NCI-H345 (cell line): ENCODE measurements at places on chromosomes 4 and X.

GRCh38 chrX:21374994-21375707, 933 bp downstream of the CNKSR2 start:
- no peak for DNase-seq

DNA sequence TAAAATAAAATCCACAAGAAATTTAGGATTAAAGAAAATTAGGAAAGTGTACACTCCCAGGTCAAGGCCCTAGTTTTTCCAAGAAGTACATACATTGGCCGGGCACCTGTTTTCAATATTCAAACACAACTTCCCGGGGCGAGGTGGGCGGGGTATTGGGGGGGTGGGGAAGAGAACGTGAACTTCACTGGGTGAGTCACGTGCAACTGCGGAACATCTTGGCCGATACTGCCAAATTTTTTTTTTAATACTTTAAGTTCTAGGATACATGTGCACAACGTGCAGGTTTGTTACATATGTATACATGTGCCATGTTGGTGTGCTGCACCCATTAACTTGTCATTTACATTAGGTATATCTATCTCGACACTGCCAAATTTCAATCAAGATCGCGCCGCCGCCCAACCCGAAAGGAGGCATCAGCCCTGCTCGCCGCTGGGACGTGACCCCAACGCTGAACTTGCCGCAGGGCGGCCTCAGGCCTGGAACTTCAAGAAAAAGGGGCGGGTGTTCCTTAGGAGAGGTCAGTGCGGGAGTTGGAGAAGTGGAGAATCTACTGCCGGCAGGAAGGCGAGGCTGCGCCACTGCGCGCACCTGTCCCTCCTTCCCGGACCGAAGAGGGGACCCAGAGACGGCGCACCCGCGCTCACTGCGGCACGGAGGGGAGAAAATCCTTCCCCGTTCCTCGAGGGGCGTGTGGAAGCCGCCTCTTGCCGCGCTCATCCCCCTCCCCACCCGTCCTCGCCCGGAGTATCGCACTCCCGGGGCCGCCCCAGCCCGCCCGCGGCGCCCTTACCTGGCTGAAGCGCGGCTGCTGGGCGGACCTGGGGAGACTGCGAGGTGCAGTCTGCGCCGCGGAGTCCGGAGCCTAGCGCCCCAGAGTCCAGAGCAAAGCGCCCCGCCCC, at the start of gene TEC:
Gene TEC (minus strand): TSS at position 883 of the 905 bp plus-strand sequence. CDS start 41,224 bp downstream, outside the sequence.
- DNase-seq, result no peak

GRCh38 chr4:33924811-33925210, 2319.5 kb downstream of the ARAP2 start:
- DNase-seq, result no peak

DNA sequence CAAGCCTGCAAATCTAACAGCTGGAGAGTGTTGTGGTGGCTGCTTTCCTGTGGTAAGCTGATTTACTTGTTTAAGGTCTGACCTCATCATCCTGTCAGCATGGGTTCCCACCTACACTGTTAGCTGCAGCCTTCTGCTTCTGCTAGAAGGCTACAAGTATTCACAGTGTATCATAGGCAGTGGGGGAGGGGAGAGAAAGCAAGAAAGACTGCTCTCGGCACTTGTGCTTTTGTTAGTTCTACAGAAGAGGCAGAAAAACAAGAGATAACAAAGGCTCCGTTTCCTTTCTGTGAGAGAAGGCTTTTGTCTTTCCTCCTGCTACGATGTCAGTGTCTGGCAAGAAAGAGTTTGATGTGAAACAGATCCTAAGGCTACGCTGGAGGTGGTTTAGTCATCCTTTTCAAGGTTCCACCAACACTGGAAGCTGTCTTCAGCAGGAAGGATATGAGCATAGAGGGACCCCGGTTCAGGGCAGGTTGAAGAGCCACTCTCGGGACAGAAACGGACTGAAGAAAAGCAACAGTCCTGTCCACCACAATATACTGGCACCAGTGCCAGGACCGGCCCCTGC, at the start of gene KLHL4:
Gene KLHL4 (plus strand): TSS at position 232 of the 571 bp plus-strand sequence. CDS start 92 bp downstream, at position 324.
- no peak for DNase-seq

DNA sequence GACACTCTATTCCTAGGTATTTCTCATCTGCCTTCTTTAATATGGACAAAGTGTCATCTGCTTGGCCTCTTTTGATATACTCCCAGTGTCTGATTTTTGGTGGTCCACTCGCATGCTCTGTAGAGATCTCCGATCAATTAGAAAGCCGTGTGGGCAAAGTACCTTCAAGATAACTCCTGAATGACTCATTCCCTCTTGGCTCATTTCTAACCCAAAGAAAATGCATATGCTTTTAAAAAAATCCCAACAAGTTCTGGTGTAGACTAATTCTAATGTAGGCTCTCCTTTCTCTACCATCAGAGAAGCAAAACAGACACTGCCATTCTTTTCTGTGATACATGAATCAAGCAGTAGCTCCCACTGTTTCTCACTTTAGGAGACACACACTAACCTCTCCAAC, 714.9 kb upstream of the ADGRL3 start:
- no peak for DNase-seq

- DNase-seq, result no peak
Measured at GRCh38 chrX:15269618-15270521, at the start of gene ASB9. Gene ASB9 (minus strand): TSS chrX:15270083. CDS start chrX:15269874, 209 bp downstream.

GRCh38 chr4:102281171-102281839, 64.0 kb downstream of the SLC39A8 start:
- DNase-seq, result no peak

- DNase-seq, result no peak
Measured at GRCh38 chrX:78321809-78322208, 5.6 kb downstream of the CYSLTR1 start.

DNA sequence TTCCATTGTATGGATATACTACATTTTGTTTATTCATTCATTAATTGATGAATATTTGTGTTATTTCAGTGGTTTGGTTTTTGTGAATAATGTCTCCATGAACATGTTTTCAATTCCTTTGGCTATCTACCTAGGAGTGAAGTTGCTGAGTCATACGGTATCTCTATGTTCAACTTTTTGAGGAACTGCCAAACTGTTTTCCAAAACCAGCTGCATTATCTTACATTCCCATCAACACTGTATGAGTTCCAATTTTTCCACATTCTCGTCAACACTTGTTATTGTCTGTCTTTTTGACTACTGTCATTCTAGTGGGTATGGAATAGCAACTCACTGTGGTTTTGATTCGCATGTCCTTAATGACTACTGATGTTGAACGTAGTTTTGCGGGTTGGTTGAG, 388.6 kb upstream of the MAGEB2 start:
- DNase-seq, result no peak

DNA sequence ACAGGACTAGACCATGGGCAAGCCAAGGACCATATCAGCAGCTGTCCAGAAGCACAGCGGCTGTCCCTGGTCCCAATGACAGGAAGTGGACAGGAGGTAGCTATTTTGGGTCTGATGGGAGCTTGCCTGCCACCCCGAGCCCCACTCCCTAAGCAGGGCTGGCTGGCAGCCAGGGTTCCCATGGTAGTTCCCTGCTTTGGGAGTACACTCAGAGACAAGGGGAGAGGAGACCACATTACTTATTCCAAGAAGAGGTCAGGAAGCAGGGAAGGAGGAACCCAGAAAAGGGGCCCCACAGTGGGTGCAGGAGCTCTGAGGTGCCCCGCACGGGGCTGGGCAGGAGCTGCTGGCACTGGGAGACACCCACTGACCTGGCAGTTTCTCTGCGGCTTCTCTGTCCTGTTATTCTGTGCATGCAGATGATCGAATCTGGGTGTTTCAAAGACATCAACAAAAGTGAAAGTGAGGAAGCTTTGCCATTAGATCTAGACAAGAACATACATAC, 36.3 kb downstream of the HTT-AS start:
- no peak for DNase-seq

DNA sequence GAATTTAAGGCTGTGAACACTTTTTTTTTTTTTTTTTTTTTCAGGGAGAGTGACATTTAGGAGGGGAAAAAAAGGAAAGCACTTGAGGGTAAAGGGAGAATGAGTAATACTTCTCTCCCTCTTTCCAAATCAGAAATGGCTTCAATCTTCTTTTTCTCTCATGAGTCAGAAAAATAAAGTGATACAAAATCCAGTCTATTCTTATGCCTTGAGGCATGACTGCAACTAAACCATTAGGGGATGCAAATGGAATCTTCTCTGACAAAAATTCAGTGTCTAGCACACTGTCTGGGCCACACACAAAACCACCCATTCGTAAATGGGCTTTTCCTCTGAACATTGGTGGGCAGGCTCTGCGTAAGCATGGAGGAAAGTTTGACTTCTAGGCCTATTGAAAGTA, 46.7 kb upstream of the POU4F2 start:
- no peak for DNase-seq

GRCh38 chr4:110878413-110878812, 255.5 kb upstream of the PITX2 start:
- no peak for DNase-seq

DNA sequence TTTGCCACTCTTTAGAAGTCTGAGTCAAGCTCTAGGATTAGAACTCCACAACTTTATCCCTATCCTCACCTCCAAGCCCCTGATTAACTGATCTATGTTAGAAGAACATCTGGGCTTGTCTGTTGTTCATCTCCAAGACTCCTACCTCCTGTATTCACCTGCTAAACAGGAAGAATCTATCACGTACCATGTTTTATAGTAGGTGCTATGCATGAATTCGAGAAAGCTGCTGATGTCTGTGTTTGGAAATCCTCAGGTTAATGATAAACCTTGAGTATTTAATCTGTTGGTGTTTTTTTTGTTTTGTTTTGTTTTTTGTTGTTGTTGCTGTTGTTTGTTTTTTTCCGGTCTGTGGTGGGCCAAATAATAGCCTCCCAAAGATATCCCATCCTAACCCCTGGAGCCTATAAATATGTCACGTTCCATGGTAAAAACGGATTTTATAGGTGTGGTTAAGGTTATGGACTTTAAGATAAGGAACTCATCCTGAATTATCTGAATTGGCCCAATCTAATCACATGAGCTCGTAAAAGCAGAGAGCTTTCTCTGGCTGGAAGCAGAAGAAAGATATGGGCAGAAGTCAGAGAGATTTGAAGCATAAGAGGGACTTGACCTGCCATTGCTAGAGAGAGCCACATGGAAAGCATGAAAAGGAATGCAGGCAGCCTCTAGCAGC, 101.2 kb upstream of the DUSP21 start:
- no peak for DNase-seq

DNA sequence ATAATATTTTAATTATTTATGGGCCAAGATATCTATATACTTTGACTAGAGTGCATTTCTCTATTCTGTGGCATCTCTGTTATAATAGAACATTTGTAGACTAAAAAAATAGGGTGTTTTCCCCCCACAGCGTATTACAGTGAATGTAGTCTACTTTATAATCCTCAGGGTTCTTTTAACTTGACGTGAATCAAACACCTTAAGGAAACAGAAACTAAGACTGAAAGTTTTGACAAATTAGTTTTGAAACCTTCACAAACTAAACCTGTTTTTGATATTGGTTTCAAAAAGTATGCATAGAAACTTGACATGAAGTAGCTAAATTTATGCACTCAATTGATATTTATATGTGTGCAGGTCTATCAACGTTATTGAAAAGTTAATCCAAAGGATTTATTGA, 1963.1 kb upstream of the TENM3 start:
- no peak for DNase-seq

GRCh38 chrX:153411988-153412574, 809 bp downstream of the ZFP92 start:
- peak; percentile 47 for DNase-seq

GRCh38 chrX:104098151-104098808, 14.0 kb upstream of the ZCCHC18 start:
- peak; percentile 61 for DNase-seq

DNA sequence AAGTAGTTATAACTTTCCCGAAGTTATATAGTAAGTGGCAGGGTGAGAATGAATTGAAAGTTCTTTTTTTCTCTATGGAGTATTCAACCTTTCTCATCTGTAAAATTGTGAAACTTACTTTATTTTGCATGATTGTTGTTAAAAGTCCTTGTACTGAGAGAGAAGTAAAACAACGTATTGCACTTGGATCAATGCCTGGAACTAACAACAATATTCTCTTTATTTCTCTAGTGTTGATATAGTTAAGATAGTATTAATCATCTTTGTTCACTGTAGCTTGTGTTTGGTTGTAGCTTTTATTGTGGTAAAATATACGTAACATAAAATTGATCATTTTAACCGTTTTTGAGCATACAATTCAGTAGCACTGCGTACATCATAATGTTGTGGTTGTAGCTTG, 48.7 kb downstream of the STIM2 start:
- DNase-seq, result no peak

DNA sequence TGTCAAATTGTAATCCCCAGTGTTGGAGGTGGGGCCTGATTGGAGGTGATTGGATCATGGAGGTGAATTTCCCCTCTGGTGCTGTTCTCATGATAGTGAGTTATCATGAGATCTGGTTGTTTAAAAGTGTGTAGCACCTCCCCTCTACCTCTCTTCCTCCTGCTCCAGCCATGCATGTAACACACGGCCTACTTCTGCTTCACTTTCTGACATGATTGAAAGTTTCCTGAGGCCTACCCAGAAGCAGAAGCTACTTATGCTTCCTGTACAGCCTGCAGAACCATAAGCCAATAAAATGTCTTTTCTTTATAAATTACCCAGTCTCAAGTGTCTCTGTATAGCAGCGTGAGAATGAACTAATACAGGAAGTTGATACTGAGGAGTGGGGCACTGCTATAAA, 61.7 kb upstream of the DDX60 start:
- no peak for DNase-seq

DNA sequence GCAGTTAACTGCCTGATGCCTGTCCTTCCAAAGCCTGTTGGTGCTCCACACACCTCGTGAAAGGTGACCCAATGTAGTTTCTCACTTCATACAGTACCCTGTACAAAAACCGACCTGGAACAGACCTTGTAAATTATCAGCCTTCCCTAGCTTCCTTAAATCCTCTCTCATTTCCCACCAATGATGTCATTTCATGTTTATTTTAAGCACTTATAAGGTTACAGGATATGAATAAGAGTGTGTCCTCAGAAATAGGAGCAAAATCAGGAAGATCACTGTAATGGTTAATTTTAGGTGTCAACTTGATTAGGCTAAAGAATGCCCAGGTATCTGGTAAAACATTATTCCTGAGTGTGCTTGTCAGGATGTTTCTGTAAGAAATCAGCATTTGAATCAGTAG, 44.7 kb downstream of the TMEM150C start:
- no peak for DNase-seq

- no peak for DNase-seq
Measured at GRCh38 chr4:94171616-94172015, 36.0 kb upstream of the SMARCAD1 start.
